NCI-H526 (cell line): ENCODE measurements at places on chromosomes 16 and 17.

DNA sequence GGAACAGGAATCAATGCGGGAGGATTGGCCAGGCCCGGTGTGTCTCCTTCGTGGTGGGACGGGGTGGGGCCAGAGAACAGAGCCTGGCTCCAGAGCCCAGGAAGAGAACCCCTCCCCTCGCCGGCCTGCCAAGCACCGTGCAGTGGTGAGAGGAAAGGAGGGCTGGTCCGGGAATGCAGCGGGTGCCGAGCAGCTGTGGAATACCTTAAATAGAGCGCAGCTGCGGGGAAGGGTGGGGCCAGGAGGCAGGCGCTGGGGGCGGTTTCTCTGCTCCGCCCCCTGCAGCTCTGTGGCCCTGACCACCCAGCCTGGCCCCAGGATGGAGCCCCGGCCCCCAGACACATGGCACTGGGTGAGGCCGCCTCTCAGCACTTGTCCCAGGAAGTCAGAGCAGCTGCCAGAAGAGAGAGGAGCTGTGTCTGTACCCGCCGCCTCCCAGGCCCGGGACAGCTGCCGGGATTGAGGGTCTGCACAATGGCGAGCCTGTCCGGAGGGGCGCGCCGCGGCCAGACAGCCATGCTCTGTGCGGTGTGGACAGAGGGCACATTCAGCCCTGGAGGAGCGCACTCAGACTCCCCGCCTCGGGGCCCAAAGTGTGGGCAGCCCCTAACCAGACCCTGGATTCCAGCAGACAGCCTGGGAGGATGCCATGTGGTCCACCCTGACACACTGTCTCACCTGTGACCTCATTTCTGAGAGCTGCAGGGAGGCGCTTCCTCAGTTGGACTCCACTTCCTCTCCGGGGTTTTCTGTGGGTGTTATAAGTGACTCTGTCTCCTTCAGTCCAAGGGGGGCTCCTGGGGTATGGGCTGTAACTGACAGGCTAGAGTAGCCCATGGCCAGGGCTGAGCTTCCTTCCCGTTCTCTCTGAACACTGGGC, 268.8 kb downstream of the SEC14L1 start:
- DNase-seq, result no peak

- DNase-seq, result no peak
Measured at GRCh38 chr16:14325502-14326401, 254.6 kb downstream of the MRTFB start.

DNA sequence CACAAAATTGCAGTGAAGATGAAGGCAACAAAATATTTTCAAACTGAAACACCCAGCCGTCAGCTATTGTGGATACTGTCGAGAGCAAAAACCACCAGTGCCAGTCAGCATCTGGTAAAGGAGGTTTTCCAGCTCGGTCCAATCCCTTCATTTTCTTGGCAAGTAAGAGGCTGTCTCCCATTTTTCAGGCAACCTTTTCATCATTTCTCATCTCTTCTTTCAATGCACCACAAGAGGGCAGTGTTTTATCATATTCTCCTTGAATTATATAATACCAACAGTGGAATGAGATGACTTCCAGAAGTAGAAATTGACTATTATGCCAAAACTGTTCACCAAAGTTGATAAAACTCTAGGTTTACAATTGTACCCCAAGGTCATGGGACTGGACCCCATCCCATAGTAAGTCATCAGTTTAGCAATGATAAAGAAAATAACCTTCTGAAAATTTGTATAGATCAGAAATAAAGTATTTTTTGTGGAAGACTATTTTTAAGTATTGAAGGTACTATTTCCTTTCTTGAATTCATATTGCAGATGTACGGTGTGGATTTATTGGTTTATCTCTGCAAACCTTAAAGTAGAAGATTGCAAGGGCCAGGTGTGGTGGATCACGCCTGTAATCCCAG, 16.8 kb downstream of the NQO1 start:
- DNase-seq, result peak; percentile 32

GRCh38 chr16:10128397-10129258, 53.6 kb downstream of the GRIN2A start:
- DNase-seq, result no peak
